ENCODE measurements at places on chromosomes 3 and 15. TPM values are rescaled to one million over a fixed set of nuclear protein-coding genes. Genes with fewer than 3 reads are reported as not detected.

DNA sequence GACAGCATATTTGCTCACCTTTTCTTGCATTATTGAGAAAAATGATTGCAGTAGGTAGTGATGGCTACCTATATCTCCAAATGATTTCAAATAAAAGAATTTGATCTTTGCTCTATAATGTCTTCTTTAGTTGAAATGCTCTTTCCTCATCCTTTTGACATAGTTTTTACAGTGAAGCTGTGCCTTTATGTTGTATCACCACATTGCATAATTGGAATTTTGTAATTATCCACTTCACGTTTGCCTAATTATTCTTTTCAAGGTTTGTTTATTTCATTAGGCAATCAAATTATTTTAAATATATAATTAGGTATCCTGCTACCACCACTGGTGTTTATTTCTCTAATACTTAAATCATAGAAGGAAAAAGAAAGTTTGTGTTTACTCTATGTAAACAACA is 21.3 kb upstream of the P2RY13 start:
- DNase-seq, result no peak

PRKCD gene
- 24.8 TPM for total RNA-seq

GRCh38 chr3:20482350-20482749 is 296.3 kb upstream of the SGO1 start:
- DNase-seq, result no peak

DNA sequence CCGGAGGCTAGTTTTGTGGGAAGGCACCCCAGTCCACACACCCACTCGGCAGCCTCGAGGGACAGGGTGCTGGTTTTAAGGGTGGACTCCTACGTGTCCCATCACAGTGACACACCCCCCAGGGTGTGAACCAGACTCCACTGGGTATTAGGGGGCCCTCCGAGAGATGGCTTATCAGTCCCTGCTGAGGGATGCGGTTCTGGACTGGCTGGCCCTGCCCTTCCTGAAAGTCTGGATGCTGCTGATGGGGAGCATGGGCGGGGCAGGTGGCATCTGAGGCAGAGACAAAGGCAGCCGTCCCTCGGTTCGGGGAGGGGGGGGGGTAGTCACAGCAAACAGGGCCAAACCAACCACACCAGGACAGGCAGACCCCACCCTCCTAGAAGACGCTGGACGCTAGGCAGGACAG is 939 bp upstream of the ULK3 start:
- no peak for DNase-seq

DNA sequence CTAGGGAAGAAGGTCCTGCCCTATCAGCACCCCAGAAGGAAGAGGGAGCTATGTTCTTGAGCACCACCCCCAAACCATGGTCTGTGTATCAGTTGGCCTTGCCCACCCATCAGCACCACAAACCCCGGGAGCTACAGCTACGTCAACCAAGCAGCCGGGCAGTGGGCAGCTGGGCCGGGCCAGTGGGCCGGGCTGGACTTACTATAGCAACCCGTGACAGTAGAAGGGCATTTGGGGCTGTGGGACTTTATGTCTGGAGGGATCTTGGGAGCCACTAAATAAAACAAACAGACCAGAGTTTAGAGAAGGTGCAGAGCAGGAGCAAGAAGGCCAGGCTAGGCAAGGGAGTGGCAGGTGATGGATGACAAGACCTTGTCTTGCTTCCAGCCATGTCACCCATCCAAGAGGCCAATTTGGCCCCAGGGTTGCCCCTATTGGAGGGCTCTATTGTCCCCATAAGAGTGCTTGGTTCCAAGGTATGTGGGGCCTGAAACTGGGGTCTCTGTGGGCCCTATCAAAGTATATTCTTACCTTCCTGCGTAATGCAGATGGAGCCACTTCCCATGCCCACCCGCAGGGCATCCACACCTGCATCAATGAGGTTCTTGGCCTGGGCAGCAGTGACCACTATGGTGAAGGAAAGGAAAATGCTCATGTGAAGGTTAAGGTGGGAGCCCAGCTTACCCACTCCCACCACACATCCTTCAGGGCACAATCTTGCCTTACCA is 3.2 kb downstream of the IMPDH2 start:
- no peak for DNase-seq

NAALADL2 gene
- total RNA-seq, result not detected

DNA sequence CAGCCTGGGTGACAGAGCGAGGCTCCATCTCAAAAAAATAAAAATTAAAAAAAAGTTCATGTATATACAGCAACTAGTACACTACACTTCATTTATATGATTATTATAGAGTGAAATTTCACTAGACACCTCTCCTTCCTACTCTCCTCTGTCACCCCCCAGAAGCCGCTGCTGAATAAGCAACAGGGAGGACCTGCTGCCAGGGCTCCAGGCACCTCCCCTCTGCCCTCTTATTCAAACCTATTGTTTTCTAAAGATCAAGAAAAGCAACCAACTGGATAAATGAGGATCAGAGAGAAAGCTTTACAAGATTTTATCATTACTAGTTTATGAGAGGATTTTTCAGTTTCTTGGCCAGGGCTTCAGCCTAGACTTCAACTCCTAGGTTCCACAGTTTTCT is 71.5 kb downstream of the DHX30 start:
- DNase-seq, result no peak

DNA sequence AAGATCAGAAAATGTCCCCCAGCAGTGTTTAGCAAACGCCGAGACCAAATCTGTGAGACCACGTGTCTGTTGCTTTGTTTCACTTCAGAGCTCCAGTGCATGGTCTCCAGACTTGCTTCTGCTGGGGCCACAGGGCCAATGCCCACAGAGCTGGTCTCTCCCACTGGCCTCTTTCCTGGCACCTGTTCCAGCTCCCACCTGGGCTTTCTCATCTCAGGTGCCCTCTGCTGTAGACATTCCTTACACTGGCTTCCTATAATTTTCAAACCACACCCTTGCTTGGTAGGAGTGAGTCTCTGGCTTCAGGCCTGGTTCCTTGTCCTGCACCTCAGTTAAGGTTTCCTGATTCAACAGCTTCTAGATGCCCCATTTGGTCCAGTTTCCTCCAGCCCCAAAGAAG is 243.1 kb downstream of the ADAMTS17 start:
- no peak for DNase-seq

GOLGA6L7 gene
- not detected for total RNA-seq

- no peak for DNase-seq
These were observed 25.6 kb upstream of the ZNF280D start for GRCh38 chr15:56758770-56759449.

DNA sequence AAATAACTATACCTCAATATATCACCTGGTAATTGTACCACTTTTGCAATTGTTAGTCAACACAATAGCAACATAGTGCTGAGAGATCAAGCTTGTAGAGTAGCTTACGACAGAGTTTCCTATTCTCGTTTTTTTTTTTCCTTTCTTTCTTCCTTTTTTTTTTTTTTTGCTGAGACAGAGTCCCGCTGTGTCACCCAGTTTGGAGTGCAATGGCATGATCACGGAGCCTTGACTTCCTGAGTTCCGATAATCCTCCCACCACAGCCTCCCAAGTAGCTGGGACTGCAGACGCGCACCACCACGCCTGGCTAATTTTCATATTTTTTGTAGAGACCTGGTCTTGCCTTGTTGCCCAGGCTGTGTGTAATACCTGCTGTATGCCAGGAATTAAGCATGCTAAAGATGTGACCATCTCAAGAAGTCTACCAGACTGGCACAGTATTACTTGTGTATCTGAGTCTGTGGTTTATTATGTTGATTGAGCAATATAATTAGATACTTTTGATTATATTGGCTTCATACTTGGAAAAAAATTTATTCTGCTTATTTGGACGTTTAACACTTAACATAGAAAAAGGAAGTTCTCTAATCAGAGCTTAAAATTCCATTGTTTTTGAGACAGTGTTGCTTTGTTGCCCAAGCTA is 3.0 kb downstream of the SELENOT start:
- no peak for DNase-seq

Data from activated T-helper 1 cell treated with anti-CD3 and anti-CD28 coated beads, Interleukin-12 subunit alpha, Interleukin-12 subunit beta, Interleukin-2, Interleukin-4 antibody, amounts not matched to agents 30 ng/mL and 10 ng/mL and 1 ng/mL, durations not matched to agents 14 hours and 24 hours and 36 hours (primary cell).